ENCODE measurements at places on chromosomes 6 and 20.

DNA sequence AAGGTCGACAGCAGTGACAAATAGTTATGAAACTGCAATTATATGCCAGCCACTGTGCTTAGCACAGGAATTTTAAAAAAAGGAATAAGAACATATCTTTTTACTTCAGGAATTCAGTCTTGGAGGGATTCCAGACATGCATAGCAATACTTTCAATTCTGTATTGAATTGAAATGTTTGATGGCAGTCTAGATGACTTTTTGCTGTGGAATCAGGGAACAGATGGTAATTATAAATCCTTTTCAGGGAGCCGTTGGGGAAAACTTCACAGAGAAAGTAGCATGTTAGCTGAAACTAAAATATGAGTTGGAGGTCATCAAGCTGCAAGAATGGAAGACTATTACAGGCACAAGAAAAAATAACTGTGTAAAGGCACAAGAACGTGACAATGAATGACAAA is 74.8 kb downstream of the IMPG1 start:
- DNase-seq, result no peak

DNA sequence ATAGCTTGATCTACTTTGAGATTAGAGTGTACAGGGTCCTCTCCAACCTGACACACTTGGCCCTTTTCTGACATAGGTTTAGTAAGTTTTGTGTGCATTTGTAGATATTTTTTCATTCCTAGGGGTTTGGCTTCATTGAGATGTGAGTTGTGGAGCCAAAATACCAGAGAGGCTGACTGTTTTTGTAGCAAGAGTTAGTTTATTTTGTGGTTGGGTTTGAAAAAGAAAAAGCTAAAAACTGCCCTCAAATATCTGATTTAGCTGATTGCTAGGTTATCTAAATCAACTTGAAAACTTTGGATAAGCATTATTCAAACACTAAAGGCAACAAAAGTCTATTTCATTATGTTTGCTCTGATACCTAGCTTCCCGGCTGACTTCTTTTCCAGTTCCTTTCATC is 164.7 kb upstream of the CENPW start:
- DNase-seq, result no peak

DNA sequence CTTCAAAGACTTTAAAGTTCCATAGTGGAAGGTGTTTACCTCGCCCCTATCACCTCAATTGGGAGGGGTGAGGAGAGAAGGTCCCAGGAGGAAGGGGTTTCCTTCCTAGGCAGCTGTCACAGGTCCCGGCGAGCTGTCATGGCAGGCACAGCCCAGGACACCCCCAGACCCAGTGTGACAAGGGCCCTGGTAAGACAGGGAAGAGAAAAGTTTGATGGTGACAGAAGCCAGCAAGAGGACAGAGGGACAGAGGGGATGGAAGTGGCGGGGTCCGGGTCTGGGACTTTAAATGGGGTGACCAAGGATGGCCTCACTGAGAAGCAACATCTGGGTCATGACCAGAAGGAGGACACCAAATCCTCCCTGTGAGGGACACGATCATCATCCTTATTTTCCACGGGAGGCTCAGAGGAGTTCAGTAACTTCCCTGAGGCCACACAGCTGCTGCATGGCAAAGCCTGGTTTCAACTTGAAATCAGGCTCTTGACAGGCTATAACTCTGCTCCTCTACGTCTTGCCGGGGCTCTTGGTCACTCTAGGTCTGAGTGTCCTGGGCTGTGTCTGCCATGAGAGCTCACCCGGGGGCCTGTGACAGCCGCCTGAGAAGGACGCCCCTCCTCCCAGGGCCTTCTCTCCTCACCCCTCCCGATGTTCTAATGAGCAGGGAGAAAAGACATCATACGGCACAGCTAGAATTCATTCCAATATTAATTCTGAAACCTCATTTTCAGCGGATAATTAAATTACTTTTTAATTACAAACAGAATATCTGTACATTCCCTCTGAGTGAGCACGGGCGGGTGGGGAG is 222.2 kb downstream of the PREX1 start:
- DNase-seq, result no peak

- no peak for DNase-seq
These were observed 109.0 kb downstream of the ATG5 start for GRCh38 chr6:106216527-106216926.

DNA sequence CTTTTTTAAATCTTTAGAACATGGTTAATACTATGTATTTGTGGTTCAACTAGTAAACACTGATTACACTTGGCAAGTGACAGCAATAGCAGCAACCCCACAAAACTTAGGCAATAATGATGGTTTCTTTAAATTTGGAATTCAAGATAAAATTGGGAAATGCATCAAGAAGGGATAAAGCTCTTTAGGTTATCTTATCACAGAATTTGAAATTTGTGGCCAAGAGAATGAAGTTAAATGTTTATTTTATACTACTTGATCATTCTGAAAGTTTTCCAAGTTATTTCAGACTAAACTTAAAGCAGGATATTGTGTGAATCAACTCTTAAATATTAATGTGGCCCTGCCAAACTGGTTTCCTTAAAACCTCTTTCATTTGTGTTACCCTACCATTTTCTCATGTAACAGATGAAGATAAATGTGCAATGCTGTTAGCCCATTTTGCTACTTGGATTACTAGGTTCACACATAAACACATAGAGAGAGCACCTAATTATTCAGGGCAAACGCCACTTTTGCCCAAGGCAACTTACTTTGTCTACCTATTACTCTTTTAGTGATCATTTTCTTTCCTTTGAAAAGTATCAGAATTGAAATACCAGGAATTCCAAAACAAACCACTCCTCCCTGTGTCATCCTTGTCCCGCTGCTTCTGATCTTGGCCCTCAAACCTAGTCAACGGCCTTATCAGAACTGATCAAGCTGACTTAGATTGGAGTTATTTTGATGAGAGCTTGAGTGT is 186.7 kb upstream of the TENT5A start:
- no peak for DNase-seq

DNA sequence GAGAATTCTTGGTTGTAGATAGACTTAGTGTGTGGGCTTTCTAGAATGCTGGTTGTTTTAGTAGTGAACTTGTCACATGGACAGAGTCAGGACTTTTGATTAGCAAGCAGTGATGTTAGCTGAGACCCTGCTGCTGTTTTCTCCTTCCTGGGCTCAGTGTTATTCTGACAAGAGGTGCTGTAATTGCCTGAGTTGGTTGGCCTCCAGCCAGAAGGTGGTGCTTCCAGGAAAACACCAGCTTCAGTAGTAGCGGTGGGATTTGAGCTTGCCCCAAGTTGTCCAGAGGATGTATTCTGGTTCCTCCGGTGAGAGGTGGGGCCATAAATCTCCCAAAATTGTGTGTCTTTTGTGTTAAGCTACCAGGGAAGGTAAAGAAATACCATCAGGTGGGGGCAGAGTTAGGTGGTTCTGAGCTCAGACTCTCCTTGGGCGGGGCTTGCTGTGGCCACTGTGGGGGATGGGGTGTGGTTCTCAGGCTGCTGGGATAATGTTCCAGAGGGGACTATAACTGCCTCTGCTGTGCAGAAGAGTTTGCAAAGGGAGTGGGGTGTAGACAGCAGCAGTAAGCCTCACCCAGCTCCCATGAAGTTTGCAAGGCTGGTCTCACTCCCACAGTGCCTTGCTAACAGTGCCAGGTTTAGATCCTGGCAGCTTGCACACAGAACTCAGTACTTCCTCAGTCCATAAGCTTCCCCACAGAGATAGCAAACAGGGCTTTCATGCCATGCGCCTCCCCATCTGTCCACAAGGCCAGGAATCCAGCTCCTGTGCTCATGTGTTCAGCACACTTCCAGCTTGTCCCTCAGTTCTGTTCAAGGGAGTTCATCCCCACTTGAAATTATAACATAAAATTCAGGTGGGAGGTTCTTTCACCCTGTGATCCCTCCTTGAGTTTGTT is 278.4 kb upstream of the PTCHD4 start:
- no peak for DNase-seq

GRCh38 chr6:127855542-127856159 is 45.2 kb downstream of the THEMIS start:
- no peak for DNase-seq

DNA sequence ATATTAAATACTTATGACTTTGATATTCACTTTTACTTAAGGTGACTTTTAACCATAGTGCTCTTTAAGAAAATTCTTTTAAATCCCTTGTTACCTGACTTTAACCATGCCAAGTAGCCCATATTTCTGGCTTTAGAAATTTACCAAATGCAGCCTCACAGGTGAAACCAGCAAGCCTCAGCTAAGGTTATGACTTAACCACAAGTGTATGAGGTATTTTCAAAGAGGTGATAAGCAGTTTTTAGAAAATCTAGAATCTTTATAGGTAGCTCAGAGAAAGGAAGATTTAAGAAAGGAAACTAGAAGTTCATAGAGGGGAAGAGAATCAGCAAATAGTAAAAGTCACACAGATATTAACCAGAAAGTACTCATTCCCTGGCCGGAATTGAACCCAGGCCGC is 661.9 kb upstream of the GJE1 start:
- DNase-seq, result no peak

GRCh38 chr6:79180052-79180451 is 54.4 kb downstream of the HMGN3 start:
- DNase-seq, result no peak
